Activated naive CD4-positive, alpha-beta T cell treated with anti-CD3 and anti-CD28 coated beads for 36 hours (primary cell): ENCODE measurements at places on chromosomes 4 and X. TPM values are rescaled to one million over a fixed set of nuclear protein-coding genes. Genes with fewer than 3 reads are reported as not detected.

DNA sequence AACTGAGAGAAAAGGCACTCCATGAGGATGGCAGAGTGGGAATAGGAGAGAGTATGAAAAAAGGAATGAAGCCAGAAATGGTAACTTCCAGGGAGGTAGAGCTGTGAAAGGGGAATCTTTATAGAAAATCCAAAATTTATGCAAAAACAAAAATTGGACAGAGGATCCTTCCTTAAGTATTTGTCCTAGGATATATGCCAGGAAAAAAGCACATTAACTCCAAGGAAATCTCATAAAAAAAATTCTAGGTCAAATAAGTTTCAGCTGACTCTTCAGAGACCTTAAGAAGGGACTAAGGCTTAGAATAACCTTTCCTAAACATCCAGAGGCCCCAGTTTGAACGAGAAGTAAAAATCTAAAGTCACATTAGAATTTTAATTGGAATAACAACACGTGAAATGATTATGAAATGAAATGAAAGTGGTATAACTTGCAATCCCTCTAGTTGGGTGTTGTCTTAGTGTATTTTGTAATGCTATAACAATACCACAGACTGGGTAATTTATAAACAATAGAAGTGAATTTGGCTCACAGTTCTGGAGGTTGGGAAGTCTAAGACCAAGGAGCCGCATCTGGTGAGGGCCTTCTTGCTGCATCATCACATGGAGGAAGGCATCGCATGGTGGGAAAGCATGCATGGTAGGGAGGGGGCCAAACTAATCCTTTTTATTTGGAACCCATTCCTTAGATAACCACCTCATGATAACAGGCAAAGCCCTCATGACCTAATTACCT, 145.4 kb upstream of the RXFP1 start:
- peaks cover 2% of the 10 kb centered on the region for H3K27me3 ChIP-seq
- DNase-seq = no peak
- H3K4me1 ChIP-seq = no peaks in the 10 kb centered on the region
- H3K4me3 ChIP-seq = no peak overlapping the region
- no peaks in the 10 kb centered on the region for H3K36me3 ChIP-seq

DNA sequence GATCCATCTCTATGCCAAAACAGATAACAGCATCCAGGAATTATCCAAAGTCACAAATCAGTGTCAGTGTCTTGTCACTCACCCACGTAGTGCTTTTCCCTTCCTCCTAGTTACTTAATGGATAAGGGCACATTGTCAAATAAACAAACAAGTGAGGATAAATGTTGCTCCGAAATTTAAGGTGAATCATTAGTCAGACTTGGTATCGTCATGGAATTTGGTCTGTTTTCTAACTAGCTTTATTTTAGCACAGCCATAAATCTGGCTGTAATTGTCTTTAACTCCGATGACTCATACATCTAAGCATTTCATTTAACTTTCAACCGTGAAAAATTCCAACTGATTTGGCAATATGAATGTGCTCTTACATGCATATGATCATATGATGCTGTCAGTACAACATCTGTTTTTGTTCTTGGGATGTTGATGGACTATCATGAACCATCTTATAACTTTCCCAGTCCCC, 83.3 kb downstream of the SNCA start:
- no peaks in the 10 kb centered on the region for H3K36me3 ChIP-seq
- H3K4me3 ChIP-seq = no peak overlapping the region
- no peak overlapping the region for H3K27ac ChIP-seq
- H3K4me1 ChIP-seq = no peaks in the 10 kb centered on the region
- no peak for DNase-seq

- peaks cover 54% of the 10 kb centered on the region for H3K27me3 ChIP-seq
- no peaks in the 10 kb centered on the region for H3K36me3 ChIP-seq
- no peaks in the 10 kb centered on the region for H3K4me1 ChIP-seq
- no peak overlapping the region for H3K27ac ChIP-seq
Observed at GRCh38 chr4:56662782-56663468, 18.2 kb downstream of the HOPX start.

GRCh38 chrX:69226459-69227158, 61.4 kb upstream of the PJA1 start:
- no peak overlapping the region for H3K27ac ChIP-seq
- H3K36me3 ChIP-seq = no peaks in the 10 kb centered on the region
- no peak for DNase-seq

DNA sequence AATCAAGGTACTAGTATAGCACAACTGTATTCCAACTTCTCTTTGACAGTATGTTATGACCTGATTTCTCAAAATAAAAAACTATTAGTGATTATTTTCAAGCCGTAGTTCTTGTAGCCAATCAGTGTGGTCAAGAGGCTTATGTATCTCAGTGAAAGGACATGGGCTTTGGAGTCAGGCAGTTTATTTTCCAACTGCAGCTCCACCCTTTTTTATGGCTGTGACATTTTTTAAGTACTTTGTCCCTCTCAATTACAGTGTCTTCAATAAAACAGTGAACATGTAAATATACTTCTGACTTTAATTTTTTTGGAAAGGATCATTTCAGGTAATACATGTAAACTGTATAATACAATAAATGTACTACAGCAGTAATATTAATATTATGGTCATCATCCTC, 30.0 kb downstream of the HTN1 start:
- H3K36me3 ChIP-seq = no peaks in the 10 kb centered on the region
- DNase-seq = no peak
- H3K27me3 ChIP-seq = no peaks in the 10 kb centered on the region

GRCh38 chrX:53354669-53355068, 67.8 kb downstream of the SMC1A start:
- no peaks in the 10 kb centered on the region for H3K27me3 ChIP-seq
- H3K36me3 ChIP-seq = no peaks in the 10 kb centered on the region
- DNase-seq = no peak

DNA sequence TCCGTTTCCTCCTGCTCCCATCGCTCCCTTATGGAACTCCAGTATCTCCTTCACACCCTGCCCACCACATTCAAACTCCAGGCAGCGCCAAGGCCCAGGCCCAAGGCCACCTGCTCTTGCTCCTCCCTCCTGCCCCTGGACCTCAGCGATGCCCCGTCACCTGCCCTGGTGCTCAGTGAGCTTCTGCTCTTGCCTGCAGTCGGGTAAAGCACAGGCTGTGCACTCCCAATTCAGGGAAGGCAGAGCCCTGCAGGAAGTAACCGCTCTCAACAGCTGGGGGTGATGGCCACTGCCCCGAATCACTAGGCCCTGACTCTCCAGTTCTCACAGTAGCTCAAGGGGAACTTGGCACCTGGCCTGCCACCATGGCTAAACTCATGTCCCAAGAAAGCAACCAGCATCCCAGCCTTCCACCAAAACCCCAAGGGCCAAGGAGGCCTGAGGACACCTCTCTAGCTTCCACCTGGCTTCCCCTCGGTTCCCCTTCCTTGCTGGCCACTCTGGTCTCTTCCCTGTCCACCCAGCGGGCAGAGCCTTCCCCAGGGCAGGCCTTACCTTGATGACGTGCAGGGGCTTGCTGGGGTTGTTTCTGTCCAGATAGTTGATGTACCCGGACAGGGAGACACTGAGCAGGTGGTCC, 29.3 kb downstream of the WDR1 start:
- peaks cover 38% of the 10 kb centered on the region for H3K36me3 ChIP-seq
- no peak for DNase-seq
- peak overlapping the region; percentile 57 for H3K27ac ChIP-seq
- no peaks in the 10 kb centered on the region for H3K27me3 ChIP-seq
- H3K4me3 ChIP-seq = no peak overlapping the region
- H3K4me1 ChIP-seq = peaks cover 14% of the 10 kb centered on the region

- H3K4me3 ChIP-seq = no peak overlapping the region
- H3K27ac ChIP-seq = no peak overlapping the region
- H3K4me1 ChIP-seq = peaks cover 48% of the 10 kb centered on the region
- DNase-seq = no peak
Observed at GRCh38 chr4:86976801-86977485, 42.1 kb downstream of the AFF1 start.

DNA sequence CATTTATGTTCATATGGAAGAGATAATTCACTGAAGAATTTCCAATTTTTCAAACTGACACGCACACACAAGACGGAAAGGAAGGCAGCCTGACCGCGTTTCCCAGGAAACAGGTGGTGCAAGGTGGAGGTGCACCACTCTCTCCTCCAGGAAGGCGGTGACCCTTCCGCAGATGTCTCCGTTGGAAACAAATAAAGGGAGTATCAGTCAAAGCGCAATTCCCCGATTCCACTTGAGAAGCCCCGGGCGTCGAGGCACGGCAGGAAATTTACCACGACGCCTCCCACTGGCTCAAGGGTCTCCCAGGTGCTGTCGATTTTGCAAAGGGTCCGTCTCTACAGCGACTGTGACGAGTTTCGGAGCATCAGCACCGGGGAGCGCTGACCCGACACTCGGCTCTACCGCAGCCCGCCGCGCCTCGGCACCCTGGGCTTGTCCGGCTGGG, 770 bp upstream of the TIGD2 start:
- H3K4me1 ChIP-seq = peaks cover 11% of the 10 kb centered on the region
- DNase-seq = no peak
- no peak overlapping the region for H3K27ac ChIP-seq

DNA sequence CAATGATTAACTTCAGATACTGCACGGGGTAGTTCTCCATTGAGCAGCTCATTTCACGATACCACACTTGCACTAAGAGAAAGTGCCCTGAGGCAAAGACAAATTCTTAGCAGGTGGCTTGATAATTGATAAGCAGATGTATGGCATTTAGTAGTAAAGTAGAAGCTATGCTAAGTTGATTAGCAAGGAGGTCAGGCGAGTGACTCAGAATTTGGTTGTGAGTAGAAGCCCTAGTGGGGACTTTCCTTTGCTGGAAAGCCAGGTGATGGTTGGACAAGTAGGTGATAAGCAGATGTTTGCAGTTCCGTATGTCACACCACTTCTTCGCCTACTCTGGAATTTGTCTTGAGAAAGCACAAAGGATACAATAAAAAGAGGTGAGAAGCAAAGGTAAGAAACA, 58.7 kb downstream of the TLL1 start:
- H3K4me3 ChIP-seq = no peak overlapping the region
- DNase-seq = no peak
- H3K36me3 ChIP-seq = no peaks in the 10 kb centered on the region
- no peaks in the 10 kb centered on the region for H3K4me1 ChIP-seq
- no peak overlapping the region for H3K27ac ChIP-seq

DNA sequence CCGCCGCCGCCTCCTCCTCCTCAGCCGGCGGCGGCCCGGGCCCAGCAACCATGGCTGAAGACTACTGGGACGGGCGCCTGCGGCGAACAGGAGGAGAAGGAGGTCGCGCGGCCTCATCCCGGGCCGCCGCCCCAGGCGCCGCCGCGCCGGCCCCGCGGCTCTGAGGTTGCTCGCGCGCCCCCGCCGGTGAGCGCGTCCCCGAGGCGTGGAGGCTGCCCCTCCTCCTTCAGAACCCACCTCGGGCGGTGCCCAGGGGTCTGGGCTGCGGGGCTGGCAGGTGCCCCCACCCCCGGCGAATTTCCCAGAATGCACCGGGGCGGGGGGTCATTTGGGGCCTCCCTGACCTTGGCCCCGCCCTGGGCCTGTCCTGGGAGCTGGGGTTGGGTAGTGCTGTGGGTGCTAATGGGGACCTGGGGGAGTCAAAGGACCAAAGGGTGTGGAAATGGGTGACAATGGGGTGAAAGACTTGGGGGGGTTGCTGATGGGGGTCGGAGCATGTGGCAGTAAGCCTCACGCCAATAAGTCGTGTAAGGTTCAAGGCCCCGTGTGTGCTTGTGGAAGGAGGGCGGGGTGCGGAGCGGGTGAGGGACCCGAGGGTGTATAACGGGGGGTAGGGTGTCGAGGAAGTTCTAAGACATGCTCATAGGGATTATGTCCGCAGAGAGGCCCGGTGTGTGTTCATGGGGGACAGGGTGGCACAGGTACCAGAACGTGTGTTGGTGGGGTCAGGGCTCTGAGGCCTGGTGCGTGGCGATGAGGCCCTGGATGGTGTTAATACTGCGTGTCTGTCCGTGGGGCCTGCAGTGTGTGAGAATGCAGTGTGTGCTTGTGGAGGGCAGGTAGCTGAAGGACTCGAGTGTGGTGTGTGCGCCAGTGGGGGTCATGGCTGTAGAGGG, 687 bp downstream of the CDK16 start:
- peak overlapping the region; percentile 86 for H3K27ac ChIP-seq
- no peaks in the 10 kb centered on the region for H3K27me3 ChIP-seq
- peak overlapping the region; percentile 88 for H3K4me3 ChIP-seq
- H3K36me3 ChIP-seq = peaks cover 27% of the 10 kb centered on the region

The ARX gene
- not detected for total RNA-seq

- H3K4me3 ChIP-seq = no peak overlapping the region
- no peaks in the 10 kb centered on the region for H3K36me3 ChIP-seq
- H3K27ac ChIP-seq = no peak overlapping the region
- H3K27me3 ChIP-seq = no peaks in the 10 kb centered on the region
Observed at GRCh38 chrX:139563251-139563650, 32.7 kb downstream of the F9 start.

GRCh38 chr4:663046-663437, 11.0 kb downstream of the ATP5ME start:
- peaks cover 18% of the 10 kb centered on the region for H3K4me1 ChIP-seq
- peak; percentile 4 for DNase-seq
- H3K27ac ChIP-seq = peak overlapping the region; percentile 81
- H3K27me3 ChIP-seq = no peaks in the 10 kb centered on the region
- peak overlapping the region; percentile 76 for H3K4me3 ChIP-seq

GRCh38 chr4:93759506-93759905, 69.0 kb upstream of the ATOH1 start:
- H3K36me3 ChIP-seq = no peaks in the 10 kb centered on the region
- H3K4me1 ChIP-seq = no peaks in the 10 kb centered on the region
- H3K4me3 ChIP-seq = no peak overlapping the region
- DNase-seq = no peak
- peaks cover 3% of the 10 kb centered on the region for H3K27me3 ChIP-seq

The MAGEB17 gene
- not detected for total RNA-seq

The SULT1E1 gene
- not detected for total RNA-seq

The SORCS2 gene
- 0.07 TPM for total RNA-seq

DNA sequence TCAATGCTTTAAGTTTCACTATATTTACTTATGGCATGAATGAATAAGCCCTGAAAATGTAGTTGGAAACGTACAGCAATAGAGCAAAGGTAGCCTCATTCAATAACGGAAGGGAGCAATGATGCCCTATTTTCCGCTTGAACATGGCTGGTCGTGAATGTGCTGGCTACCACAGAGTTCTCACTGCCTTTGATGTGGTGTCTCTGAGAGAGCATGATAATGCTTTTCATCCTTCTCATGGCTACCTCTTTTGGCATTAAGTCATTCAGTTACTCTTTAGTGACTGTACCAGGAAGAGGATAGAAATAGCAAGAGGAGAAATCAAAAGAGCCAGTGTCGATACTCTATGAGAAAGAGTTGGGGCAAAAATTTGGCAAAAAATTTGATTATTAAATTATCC, 308.0 kb downstream of the PPP3CA start:
- H3K27ac ChIP-seq = no peak overlapping the region
- H3K27me3 ChIP-seq = no peaks in the 10 kb centered on the region
- H3K4me3 ChIP-seq = no peak overlapping the region
- DNase-seq = peak; percentile 65
- H3K36me3 ChIP-seq = no peaks in the 10 kb centered on the region

DNA sequence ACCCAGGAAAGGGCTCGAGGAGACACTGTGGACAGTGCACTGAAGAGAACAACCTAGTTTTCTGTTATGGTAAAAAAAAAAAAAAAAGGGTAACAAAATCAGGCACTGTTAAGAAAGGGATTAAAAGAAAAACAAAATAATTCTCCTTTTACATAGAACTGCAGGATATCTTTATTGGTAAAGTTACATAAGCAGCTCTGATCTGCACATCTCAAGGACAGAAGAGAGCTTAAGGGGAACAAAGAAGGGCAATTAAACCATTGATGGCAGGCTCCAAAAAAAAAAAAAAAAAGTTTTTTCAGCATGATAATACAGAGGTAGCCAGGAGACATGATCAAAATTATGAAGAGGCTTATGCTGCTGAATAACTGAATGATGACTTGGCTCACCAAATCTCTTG, 85.0 kb downstream of the HDAC8 start:
- DNase-seq = no peak
- no peaks in the 10 kb centered on the region for H3K27me3 ChIP-seq
- H3K4me1 ChIP-seq = no peaks in the 10 kb centered on the region

The ODAM gene
- total RNA-seq = not detected
